ENCODE measurements at places on chromosomes 1 and 21. TPM values are rescaled to one million over a fixed set of nuclear protein-coding genes. Genes with fewer than 3 reads are reported as not detected.

DNA sequence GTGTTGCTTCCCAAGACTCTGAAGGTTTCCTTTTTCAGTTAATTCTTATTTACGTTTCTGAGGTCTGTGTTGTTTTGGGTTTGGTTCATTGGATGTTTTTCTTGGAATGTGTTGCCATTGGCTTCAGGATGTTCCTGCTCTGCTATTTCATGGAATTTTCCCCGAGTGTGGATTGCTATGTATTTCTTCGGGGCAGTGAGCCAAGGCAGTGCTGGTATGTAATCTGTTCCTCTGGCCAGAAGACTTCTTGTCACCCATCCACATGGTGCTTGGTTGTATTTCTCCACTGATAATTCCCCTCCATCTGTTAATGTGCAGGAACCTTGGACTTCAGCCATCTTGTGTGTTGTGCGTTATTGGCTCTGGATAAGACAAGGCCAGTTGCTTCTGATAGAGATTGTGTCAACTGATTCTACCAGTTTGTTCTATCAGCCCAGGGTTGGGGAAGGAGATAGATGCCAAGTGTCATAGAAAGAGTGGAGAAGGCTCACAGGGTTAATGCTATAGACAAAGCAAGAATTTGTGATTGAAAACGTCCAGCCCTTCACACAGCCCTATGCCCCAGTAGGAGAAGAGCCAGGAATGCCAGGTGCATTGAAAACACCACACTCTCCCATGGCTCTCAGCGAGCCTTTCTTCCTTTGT is 505.2 kb downstream of the PLPP3 start:
- peak; percentile 84 for DNase-seq

DNA sequence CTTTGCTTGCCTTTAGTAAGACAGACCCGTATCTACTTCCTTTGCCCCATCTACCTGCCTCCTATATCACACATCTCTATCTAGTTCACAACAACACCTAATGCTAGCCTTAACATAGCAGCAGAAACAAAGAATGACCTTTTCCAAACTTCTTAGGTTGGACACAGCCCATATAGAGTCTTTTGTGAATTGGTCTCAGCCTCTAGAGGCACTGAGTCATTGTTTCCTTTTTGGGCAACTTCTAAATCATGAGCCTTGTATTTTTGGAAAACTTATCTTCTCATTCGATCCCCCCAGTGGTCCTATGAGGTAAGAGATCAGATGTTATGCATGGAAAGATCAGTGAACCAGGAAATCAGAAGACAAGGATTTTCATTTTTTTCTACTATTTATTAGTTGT is 679.4 kb upstream of the USP24 start:
- no peak for DNase-seq

DNA sequence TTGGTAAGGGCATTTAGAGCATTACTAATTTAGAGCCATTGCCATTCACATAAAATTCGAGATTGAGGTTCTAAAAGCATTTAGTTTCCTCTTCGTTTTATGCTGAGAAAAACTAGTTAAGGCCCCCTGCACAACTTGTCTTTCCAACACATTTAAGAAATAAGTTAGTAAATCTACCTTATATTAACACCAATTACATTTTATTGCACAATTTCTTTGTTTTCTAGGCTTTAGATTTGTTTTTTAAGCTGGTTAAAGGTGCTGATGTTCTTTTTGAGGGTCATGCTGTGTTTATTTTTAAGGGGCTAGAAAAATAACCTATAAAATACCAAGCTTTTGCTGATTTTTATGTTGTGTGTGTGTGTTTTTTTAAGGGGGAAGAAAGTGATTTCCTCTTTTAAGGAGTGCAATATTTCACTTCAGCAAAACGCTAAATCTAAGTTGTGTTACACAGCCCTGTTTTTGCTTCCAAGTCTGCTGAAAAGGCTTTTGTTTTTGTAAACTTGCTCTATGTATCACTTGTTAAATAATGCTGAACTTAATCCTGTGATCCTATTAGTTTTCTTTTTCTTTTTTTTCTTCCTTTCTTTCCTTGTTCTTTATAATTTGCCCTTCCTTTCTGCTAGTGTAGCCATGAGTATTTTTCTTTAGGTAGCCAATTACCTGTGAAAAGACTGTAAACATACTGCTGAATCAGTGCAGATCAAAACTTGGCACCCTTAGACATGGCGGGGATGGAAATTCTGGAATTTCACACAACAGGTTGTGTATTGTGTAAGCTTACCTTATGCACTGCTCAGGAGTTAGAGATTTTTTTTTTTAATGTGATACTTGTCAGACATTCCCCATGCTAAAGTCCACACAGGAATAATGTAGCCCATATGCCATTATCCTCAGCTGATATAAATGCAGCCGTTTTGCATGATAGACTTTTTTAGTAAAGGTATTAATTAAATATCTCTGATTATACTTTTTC is 1.5 kb downstream of the CEPT1 start:
- DNase-seq = no peak

- no peak for DNase-seq
These were observed 70.7 kb downstream of the RYR2 start for GRCh38 chr1:237112663-237113062.

DNA sequence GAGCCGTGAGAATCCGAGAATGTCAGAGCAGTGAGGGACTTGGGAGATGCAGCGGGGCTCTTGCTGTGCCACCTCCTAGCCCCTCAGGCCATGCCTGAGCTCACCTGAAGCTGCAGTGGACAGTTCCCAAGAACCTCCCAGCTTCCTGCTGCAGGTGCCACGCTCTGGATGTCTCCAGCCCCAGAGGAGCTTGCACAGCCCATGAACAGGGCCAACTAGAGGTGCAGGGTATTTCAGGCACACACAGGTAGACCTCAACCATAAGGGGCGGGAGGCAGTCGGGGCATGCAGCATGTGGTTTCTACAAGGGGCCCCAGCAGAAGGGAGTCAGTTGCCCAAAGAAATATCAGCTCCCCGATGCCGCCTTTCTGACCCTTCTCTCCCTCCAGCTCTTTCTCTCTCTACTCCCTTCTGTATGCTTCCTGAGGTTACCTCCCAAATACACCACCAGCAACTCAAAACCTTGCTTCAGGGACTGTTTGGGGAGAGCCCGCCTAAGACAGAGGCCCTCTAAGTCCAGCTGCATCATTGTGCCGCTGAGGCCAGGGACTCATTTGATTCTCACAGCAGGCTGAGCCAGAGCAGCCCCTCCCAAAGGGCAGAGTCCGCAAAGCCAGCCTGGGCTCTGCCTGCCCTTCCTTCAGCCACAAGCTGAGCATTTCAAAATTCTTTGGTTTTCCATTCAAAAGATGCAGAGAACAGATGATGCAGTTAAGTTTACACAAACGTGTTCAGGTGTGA is 209.8 kb downstream of the MATN1 start:
- DNase-seq = peak; percentile 12

- DNase-seq = no peak
These were observed 84.8 kb upstream of the BTG3 start for GRCh38 chr21:17697473-17697872.

DNA sequence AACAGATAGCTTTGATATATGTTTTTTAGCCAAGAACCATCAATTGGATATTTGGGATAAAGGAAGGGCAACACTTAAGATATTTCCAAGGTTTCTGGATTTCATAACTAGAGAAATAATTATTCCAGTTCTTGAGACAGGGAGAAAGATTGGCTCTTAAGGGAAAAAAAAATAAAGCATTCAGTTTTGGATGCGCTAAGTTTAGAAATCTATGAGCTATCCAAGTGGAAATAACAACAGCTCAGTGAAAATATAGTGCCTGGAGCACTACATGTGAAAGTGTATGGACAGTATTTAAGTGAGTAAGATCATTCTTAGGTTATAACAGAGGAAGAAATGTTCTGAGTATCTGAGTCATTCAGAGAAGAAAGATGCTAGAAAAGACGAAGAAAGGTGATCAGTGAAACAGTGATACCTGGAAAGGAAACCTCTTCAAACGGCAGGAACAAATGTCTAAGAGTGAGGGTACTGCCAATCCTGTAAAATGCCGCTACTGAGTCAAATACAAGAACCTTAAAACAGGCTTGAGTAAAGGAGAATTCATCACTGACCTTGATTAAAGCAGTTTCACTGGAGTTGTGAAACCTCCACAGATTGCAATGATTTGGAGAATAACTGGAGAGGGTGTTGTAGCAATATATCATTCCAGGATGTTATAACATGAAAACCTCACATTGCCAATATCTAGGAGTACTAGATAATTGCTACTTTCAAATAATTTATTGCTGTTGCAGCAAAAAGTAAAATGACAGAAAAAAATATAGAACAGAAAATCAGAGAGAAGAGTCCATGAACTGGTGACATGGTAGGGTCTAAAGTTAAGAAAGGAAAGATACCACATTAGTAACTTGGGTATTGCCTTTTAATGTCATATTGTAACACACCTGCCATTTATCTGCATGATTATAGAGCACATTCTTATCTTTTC is 482.1 kb upstream of the RGS18 start:
- DNase-seq = no peak

DNA sequence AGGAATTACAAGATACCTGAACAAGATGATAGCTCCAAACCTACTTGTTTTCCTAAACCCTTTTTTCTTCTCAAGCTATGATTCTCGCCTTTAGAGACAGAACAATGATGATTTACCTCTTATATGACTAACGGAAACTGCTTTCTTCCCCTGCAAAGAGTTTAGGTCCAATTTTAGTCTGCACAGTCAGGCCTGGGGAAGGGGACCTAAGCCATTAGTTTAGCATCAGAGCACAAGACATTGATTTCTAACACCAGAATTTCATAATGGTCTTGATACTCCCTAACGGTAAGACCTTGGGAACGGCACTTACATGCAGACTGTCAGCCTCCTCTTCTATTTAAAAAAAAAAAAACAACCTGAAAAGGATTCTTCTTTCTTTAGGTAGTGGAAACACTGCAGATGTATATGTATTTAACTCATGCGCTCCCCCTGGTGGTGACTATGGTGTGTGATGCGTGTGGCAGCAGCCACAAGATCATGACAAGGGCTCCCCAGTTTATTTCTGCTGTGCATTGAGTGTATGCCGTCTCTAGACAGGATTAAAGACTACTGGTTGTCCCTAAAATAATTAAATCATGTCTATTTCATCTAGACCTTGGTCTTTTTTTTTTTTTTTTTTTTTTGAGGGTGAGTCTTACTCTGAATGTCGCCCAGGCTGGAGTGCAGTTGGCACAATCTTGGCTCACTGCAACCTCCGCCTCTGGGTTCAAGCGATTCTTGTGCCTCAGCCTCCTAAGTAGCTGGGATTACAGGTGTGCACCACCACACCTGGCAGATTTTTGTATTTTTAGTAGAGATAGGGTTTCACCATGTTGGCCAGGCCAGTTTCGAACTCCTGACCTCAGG is 37.3 kb upstream of the TMEM222 start:
- DNase-seq = peak; percentile 95

- DNase-seq = no peak
These were observed 30.1 kb upstream of the PTGFRN start for GRCh38 chr1:116879478-116880133.

- no peak for DNase-seq
These were observed 190.9 kb downstream of the CDC7 start for GRCh38 chr1:91691525-91691924.

- DNase-seq = no peak
These were observed 519.8 kb upstream of the PLXNA2 start for GRCh38 chr1:208763971-208764370.

DNA sequence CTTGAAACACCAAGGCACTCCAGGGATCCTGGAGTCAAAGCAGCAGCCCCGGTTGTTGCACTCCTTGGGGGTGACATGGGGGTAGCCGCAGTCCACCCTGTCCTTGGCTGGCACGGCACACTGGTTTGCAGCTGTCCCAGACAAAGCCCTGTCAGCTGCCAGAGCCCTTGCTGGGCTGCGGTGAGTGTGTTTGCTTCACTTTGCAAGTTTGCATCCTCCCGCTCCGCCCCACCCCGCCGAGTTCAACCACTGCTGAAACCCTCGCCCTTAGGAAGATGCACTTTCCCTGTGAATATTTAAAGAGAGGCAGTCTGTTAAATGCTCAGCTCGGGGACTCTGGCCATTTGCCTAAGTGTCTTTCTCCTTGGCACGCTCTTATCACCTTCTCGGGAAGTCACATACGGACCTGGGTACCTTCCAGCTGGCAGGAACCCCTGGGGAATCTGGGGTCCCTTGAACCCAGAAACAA is 1.7 kb downstream of the TFF3 start:
- DNase-seq = no peak

GRCh38 chr1:228360533-228361313 is 45.9 kb downstream of the TRIM11 start:
- DNase-seq = no peak

- no peak for DNase-seq
These were observed 10.1 kb upstream of the LRRC71 start for GRCh38 chr1:156910309-156910782.

- no peak for DNase-seq
These were observed 793.7 kb upstream of the ADGRL2 start for GRCh38 chr1:81007024-81007423.

DNA sequence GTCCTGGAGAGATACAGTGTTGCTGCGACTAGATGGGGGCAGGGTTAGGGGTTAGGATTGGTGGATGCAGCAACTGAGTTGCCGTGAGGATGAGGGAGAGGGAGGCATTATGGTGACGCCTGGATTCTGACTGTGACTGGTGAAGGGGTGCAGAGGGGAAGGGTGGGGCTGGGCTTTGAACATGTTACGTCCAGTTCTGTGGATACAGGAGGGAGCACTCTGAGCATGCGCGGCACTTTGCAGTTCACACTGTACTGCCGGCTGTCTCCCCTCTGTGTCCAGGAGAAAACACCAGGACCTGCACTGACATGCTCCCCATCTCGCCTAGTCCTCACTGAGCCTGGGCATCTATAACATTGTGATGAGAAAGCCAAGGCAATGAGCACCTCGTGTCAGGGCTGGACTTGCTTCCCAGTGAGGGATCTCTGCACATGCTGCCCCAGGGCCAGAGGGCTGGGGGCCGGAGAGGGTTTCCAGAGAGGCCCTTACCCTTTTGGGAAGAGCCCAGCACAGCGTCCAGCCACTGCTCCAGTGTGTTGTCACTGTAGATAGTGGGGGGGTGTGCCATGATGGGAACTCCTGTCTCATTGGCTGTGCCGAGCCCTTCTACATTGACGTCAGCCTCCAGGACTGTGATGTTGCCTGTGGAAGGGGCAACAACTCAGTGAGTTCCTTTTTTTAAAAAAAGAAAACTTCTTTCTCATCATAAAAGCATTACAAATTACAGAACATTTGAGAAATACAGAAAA is 7.6 kb downstream of the FAM151A start:
- no peak for DNase-seq

DNA sequence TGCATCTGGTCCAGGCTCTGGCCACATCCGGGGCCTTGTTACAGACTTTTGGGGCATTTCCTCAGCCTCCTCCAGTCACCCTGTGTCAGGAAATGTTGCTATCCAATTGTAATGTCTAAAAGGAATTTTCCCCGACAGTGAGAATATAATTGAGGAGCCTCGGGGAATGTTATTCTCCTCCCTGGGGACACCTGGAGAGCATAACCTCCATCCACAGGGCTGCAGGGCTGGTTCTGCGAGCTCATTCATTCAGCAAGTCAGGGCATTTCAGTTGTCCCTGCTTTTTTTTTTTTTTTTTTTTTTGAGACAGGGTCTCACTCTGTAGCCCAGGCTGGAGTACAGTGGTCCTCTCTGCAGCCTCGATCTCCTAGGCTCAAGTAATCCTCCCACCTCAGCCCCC is 72.6 kb downstream of the MDM4 start:
- DNase-seq = no peak

- no peak for DNase-seq
These were observed 49.0 kb upstream of the CD34 start for GRCh38 chr1:207959910-207960309.

SLC25A33 gene
- total RNA-seq = 2.9 TPM

GPR3 gene
- total RNA-seq = 0.71 TPM

TMEM50A gene
- total RNA-seq = 102 TPM

FCRL4 gene
- total RNA-seq = not detected

SPRR2B gene
- total RNA-seq = not detected

IER5 gene
- total RNA-seq = 10.9 TPM

GJA9 gene
- not detected for total RNA-seq

KRTAP13-2 gene
- total RNA-seq = not detected

ZFYVE9 gene
- total RNA-seq = 35.8 TPM

TRNP1 gene
- total RNA-seq = 22.7 TPM
